CD8-positive, alpha-beta memory T cell (primary cell): ENCODE measurements at places on chromosomes 11 and 22. TPM values are rescaled to one million over a fixed set of nuclear protein-coding genes. Genes with fewer than 3 reads are reported as not detected.

GRCh38 chr11:133180201-133180600, 352.1 kb downstream of the OPCML start:
- no peak overlapping the region for H3K27ac ChIP-seq
- H3K27me3 ChIP-seq, result no peaks in the 10 kb centered on the region
- H3K36me3 ChIP-seq, result no peaks in the 10 kb centered on the region
- no peak overlapping the region for H3K4me3 ChIP-seq
- no peaks in the 10 kb centered on the region for H3K4me1 ChIP-seq

DNA sequence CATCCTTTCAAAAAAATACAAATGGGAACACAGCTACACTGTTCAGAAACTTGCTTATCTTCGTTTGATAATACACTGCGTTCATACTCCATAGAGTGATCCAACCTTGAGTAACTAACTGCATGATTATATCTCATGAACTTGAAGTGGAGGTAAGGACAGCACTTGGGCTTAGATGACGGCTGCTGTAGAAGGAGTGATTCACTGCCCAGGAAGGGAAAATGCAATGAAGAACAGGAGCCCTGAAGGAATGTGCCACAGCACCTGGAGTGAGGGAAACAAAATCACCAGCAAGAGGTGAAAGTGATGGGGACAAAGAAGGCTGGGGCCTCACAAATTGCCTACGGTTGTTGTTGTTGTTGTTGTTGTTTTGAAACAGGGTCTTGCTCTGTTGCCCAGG, 44.1 kb upstream of the SC5D start:
- H3K4me1 ChIP-seq, result no peaks in the 10 kb centered on the region
- no peak overlapping the region for H3K4me3 ChIP-seq
- H3K27ac ChIP-seq, result no peak overlapping the region
- H3K27me3 ChIP-seq, result no peaks in the 10 kb centered on the region
- no peaks in the 10 kb centered on the region for H3K36me3 ChIP-seq
- no peak for DNase-seq

DNA sequence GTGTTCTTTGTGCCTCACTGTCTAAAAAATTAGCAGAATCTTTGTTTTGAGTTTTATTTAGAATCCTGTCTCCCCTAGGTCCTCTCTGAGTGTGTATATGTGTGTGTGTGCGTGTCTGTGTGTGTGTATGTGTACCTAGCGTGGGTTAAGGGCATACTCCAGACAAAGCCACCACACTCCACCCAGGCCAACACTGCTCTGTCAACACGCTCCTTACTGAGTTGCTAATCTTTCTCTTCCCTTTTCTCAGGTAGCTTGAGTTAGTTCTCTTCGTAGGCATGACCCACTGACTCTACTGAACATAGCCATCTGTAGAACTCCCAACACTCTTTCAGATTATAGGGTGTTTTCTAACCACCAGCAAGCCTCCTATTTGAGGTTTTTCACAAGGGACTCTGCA, 131.1 kb downstream of the LRRC4C start:
- H3K36me3 ChIP-seq, result no peaks in the 10 kb centered on the region
- H3K4me1 ChIP-seq, result no peaks in the 10 kb centered on the region
- DNase-seq, result no peak
- no peak overlapping the region for H3K4me3 ChIP-seq
- H3K27ac ChIP-seq, result no peak overlapping the region
- H3K27me3 ChIP-seq, result no peaks in the 10 kb centered on the region

DNA sequence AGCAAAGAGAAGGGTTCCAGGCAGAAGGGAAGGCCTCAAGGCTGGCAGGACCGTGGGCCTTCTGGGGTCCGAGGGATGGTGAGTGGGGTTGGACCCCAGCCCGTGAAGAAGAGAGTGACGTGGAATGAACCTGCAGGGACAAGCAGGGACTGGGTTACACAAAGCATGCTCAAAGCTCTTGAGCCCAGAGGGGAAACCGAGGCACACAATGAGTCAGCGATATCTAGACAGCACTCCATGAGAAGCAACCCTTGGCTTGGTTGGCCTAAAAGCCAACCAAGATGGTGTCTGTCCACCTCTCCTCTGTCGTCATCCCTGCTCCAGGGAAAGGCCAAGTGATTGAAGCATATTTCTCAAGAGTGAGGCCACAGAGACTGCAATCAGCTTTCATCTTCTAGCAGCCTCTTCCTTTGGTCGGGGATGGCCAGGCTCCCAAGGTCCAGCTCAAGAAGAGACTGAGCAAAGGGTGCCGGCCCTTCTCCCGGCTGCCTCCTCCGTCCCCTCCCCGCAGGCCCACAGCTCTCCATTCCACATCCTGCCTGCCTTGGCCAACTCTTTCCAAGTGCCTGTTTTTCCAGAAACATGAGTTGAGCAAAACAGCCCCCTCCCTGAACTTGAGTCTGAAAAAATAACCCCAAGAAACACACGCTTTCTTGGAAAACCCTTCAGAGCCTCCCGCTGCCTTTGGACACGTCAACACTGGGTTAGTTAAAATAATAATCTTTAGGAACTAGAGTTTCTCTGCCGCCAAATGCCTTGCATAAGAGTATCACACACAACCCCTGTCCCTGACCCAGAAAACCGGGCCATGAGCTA, 556.6 kb downstream of the MIAT start:
- H3K4me3 ChIP-seq, result no peak overlapping the region
- no peak overlapping the region for H3K27ac ChIP-seq
- no peaks in the 10 kb centered on the region for H3K36me3 ChIP-seq
- no peaks in the 10 kb centered on the region for H3K27me3 ChIP-seq
- DNase-seq, result no peak
- no peaks in the 10 kb centered on the region for H3K4me1 ChIP-seq

The POU2AF3 gene
- not detected for total RNA-seq

The TRIM22 gene
- 105 TPM for total RNA-seq

The CBX6 gene
- 171 TPM for total RNA-seq
